ENCODE measurements at places on chromosomes 7 and 10. TPM values are rescaled to one million over a fixed set of nuclear protein-coding genes. Genes with fewer than 3 reads are reported as not detected.

DNA sequence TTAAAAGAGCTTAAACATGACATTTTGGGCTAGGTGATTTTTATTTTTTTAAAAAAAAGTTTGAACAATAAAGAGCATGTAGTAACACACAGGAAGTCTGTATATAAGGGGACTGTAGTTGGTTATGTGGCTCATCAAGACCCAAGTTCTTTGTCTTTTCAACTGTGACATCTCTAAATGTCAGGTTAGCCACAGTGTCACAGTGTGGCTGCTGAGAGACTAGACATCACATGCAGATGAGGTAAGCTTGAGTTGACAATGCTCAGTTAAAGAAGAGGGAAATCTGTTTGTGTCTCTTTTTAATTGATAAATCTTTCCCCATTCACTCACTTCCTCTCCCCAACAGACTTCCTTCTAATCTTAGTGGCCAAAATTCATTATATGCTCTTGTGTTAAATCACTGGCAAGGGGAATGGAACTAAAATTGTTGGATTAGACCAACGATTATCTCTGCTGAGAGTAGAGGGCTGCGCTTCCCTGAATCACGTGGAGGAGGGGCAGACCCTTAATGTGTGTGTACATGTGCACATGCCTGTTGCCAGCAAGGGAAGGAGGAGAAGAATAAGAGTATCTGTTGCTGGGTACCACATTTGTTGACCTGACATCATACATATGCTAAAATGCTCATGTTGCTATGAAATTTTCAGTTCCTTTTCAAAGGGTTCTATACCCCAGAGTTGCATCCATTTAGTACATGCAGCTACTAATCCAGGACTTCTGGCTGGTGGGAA lies 78.3 kb downstream of the MMRN2 start:
- no peak overlapping the region for H3K4me3 ChIP-seq
- no peaks in the 10 kb centered on the region for H3K27me3 ChIP-seq
- H3K4me1 ChIP-seq = peaks cover 12% of the 10 kb centered on the region

GRCh38 chr10:85333594-85333993 lies 1005.2 kb downstream of the CCSER2 start:
- H3K27ac ChIP-seq = no peak overlapping the region
- H3K4me3 ChIP-seq = no peak overlapping the region
- no peaks in the 10 kb centered on the region for H3K4me1 ChIP-seq
- no peaks in the 10 kb centered on the region for H3K27me3 ChIP-seq
- DNase-seq = no peak

- peaks cover 39% of the 10 kb centered on the region for H3K4me1 ChIP-seq
- H3K4me3 ChIP-seq = peak overlapping the region; percentile 69
- H3K27me3 ChIP-seq = no peaks in the 10 kb centered on the region
- peak overlapping the region; percentile 84 for H3K27ac ChIP-seq
- peaks cover 6% of the 10 kb centered on the region for H3K36me3 ChIP-seq
Measured at GRCh38 chr10:79137826-79138225, 69.1 kb downstream of the ZMIZ1 start.

SPDYE11 gene
- not detected for total RNA-seq

DNA sequence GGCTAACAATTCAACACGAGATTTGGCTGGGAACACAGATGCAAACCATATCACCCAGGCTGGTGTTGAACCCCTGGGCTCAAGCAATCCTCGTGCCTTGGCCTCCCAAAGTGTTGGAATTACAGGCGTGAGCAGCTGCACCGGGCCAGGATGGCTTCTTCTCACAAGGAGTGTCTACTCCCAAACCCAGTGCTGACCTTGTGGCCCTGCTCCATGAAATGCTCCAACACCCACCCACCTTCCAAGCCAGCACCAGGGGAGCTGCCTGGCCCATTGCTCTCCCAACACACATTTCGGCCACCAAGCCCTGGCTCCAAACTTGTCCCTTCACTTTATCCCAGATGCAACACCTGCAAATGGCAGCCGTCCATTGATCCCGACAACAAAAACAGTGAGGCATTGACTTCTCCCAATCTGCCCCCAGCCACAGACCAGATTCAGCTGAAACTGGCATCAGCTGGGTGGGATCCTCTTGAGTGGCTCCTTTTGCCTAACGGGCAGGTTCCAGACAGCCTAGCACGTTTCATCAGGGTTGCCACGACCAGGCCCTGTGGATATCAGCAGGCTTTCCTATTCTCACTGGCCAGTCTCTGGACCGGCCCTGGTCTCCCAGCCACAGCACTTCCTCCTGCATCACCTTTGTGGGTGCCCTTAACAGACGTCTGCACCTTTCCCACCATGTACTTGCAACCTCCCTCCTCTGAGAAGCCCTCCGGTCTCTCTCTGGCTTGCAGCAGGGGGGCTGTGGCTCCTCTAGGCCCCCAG lies 105.7 kb upstream of the CARD11 start:
- H3K27me3 ChIP-seq = no peaks in the 10 kb centered on the region
- H3K4me3 ChIP-seq = no peak overlapping the region
- no peak for DNase-seq

DNA sequence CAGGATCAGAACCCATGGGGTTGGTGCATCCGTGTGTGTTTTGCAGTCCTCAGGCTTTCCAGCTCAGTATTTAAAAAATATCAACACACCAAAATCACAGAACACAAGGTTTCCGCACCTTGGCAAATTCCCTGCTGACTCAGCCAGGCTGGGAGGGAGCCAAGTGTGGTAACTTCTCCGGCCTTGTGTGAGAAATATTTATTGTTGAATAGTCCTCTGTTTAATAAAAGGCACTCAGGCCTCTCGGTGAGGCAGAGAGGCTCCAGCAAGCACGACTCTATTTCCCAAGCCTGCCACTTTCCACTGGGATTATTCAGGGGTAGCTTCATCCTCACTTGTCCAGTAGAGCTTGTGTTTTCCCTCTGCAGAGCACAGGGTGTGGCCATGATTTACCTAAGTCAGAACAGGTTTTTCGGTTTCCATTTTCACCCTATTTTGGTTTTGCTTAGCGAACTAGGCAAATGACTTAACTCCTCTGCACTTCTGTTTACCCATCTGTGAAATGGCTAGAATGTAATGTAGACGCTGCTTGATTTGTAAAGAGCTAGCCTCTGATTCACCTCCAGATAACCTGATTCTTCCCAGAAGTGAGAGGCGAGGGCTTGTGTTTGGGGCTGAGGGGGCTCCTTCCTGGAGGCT lies 13.0 kb upstream of the CHST15 start:
- DNase-seq = no peak
- no peak overlapping the region for H3K4me3 ChIP-seq
- H3K4me1 ChIP-seq = no peaks in the 10 kb centered on the region
- H3K36me3 ChIP-seq = no peaks in the 10 kb centered on the region

NOS3 gene
- 5.4 TPM for total RNA-seq

DNA sequence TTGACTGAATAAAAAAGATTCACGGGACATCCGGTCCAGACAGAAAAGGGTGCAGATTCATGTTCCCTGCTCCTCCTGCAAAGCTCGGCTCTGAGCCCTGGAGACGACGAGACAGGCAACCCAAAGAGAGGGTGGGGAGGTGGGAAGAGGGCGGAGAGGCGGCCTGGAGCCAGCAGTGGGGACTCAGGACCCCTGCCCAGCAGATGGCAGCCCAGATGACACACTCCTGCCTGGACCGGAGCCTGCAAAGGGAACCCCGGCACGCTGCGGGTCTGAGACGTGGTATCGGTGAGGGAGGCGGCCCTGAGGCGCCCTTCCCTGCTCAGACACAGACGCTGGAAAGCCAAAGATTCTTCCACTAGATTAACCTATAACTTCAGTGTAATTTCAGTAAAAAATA lies 250.8 kb downstream of the ELFN1 start:
- peaks cover 7% of the 10 kb centered on the region for H3K36me3 ChIP-seq
- H3K4me3 ChIP-seq = peak overlapping the region; percentile 66
- H3K4me1 ChIP-seq = peaks cover 72% of the 10 kb centered on the region

GRCh38 chr7:70484255-70484654 lies 647.7 kb upstream of the GALNT17 start:
- no peak overlapping the region for H3K4me3 ChIP-seq
- no peak for DNase-seq
- no peak overlapping the region for H3K27ac ChIP-seq
- no peaks in the 10 kb centered on the region for H3K4me1 ChIP-seq
- no peaks in the 10 kb centered on the region for H3K27me3 ChIP-seq

FAM25C gene
- total RNA-seq = not detected

OR2A42 gene
- not detected for total RNA-seq

DNA sequence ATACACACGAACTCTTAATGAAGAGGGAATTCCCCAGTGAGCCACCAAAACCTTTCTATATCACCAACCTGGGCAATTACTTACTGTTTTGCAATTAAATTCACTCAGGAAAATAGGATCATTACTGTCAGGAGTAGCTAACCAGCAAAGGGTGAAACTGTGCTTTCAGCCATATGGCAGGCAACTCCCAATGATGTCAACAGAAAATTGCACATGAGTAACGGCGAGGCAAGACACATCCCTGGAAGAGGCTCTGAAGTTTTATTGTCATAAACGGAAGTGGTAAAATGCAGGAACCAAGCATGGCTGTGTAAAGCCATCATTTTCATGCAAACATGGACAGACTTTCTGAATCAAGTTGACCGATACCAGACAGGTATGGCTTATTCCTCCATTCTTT lies 548.9 kb upstream of the AUTS2 start:
- H3K4me1 ChIP-seq = no peaks in the 10 kb centered on the region
- no peak overlapping the region for H3K4me3 ChIP-seq
- H3K27ac ChIP-seq = no peak overlapping the region
- DNase-seq = no peak
- H3K27me3 ChIP-seq = no peaks in the 10 kb centered on the region
- no peaks in the 10 kb centered on the region for H3K36me3 ChIP-seq

GRCh38 chr10:89665302-89665701 lies 20.3 kb upstream of the PANK1 start:
- no peaks in the 10 kb centered on the region for H3K4me1 ChIP-seq
- H3K27ac ChIP-seq = no peak overlapping the region
- H3K4me3 ChIP-seq = no peak overlapping the region
- peaks cover 2% of the 10 kb centered on the region for H3K27me3 ChIP-seq
- no peaks in the 10 kb centered on the region for H3K36me3 ChIP-seq

DNA sequence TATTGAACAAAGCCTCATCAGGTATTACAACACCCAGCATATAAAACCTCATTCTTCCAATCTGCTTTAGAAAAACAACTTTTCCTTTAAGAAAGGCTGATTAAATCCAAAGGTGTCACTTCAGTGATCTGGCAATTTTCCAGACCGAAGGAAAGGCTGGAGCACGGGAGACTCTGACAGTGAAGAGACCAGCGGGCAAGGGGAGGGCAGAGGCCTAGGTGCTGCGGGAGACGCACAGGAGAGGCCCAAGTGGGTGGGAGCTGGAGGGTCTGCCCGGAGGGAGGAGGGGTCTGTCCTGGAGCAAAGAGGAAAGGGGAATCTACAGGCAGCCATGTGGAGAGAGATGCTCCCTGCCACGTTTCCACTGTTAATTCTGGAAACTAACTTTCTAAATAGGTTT lies 24.3 kb upstream of the PPP2R2D start:
- no peak overlapping the region for H3K27ac ChIP-seq
- no peak for DNase-seq
- no peaks in the 10 kb centered on the region for H3K36me3 ChIP-seq
- no peak overlapping the region for H3K4me3 ChIP-seq

CNPY4 gene
- total RNA-seq = 9.8 TPM

DNA sequence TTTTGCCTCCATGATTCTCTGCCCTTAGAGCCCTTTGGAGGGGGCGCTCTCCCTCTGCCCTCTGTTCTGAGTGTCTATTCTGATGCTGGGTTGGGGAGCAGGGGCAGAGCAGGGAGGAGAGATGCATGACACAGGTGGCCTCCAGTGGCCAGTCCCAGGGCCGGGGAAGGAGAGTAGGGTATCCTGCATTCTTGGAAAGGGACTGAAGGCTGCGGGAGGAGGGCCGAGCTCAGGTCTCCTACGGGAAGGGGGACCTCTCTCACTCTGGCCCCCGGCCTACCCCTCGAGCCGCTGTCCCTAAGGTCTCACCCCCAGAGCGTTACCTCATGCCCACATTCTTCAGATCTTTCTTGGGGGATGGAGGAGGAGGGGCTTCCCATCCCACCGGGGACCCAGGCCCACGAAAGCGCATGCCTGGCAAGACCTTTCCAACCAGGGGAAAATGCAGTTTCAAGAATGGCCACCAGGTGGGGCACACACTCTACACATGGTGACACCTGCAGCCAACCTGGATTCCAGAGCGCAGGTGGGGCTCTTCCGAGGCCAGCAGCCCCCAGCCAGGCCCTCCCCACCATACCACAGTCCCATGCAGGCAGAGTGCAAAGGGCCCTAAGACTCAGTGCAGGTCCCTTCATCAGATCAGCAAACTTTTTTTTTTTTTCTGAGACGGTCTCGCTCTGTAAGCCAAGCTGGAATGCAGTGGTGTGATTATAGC lies 86.4 kb downstream of the MYL10 start:
- no peak overlapping the region for H3K4me3 ChIP-seq
- H3K36me3 ChIP-seq = no peaks in the 10 kb centered on the region
- H3K4me1 ChIP-seq = no peaks in the 10 kb centered on the region

TEX47 gene
- total RNA-seq = not detected

GRCh38 chr10:30773501-30773900 lies 143.9 kb upstream of the LYZL2 start:
- no peaks in the 10 kb centered on the region for H3K36me3 ChIP-seq
- no peaks in the 10 kb centered on the region for H3K4me1 ChIP-seq
- no peak overlapping the region for H3K27ac ChIP-seq
- no peaks in the 10 kb centered on the region for H3K27me3 ChIP-seq
- no peak overlapping the region for H3K4me3 ChIP-seq

TAF3 gene
- total RNA-seq = 12.5 TPM

- H3K4me1 ChIP-seq = no peaks in the 10 kb centered on the region
- peaks cover 13% of the 10 kb centered on the region for H3K27me3 ChIP-seq
- no peak overlapping the region for H3K27ac ChIP-seq
- no peak for DNase-seq
- no peaks in the 10 kb centered on the region for H3K36me3 ChIP-seq
- H3K4me3 ChIP-seq = no peak overlapping the region
Measured at GRCh38 chr10:58453105-58453504, 59.6 kb upstream of the BICC1 start.

HDAC9 gene
- total RNA-seq = 3.0 TPM

PRTFDC1 gene
- 2.2 TPM for total RNA-seq

GRCh38 chr10:101841826-101842225 lies 1.8 kb downstream of the KCNIP2 start:
- H3K27me3 ChIP-seq = peaks cover 14% of the 10 kb centered on the region
- DNase-seq = no peak
- H3K4me3 ChIP-seq = no peak overlapping the region
- no peak overlapping the region for H3K27ac ChIP-seq

BLOC1S2 gene
- total RNA-seq = 48.6 TPM

Data from activated CD8-positive, alpha-beta T cell treated with anti-CD3 and anti-CD28 coated beads for 36 hours (primary cell).